Posterior cingulate gyrus (tissue), 11 donors: ENCODE measurements at places on chromosomes 1 and 21.

DNA sequence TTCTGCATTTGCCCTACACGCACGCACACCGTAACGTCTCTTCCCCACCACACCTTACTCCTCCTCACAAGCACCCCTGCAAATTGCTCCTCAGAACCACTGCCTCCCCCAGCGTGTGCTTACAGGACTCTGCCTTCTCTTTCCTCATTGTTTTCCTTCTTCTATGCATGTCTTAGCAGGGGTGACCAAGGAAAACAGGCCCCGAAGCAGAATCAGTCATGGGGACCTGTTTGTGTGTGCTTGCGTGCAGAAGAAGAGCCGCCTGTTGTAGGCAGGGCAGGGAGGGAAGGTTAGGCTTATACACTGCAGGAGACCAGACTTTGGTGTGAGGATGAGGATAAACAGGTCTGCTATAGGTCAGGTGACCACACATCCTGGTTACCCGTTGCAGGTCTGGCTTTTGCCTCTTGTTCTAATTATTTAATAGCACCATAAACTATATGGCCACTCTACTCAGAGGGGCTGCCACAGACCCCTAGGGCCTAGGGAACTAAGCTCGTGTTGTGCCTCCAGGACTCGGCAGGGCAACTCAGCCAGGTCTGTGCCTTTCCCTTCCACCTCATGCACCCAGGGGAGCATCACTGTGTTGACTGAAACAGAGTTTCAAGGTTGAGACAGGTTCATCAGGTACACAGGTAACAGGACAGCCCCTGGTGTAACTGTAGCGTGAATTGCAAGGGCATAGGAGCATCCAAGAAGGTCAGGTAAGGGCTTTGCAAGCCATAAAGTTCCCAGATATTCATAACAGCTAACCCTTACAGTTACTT, 60.8 kb upstream of the EPS8L3 start:
- DNase-seq = no peak

- peak; percentile 38 for DNase-seq
Observed at GRCh38 chr1:151993734-151994496, at the start of gene S100A10. TSS of gene S100A10 (minus strand) at chr1:151993859. CDS start at chr1:151986230, 7,629 bp downstream.

DNA sequence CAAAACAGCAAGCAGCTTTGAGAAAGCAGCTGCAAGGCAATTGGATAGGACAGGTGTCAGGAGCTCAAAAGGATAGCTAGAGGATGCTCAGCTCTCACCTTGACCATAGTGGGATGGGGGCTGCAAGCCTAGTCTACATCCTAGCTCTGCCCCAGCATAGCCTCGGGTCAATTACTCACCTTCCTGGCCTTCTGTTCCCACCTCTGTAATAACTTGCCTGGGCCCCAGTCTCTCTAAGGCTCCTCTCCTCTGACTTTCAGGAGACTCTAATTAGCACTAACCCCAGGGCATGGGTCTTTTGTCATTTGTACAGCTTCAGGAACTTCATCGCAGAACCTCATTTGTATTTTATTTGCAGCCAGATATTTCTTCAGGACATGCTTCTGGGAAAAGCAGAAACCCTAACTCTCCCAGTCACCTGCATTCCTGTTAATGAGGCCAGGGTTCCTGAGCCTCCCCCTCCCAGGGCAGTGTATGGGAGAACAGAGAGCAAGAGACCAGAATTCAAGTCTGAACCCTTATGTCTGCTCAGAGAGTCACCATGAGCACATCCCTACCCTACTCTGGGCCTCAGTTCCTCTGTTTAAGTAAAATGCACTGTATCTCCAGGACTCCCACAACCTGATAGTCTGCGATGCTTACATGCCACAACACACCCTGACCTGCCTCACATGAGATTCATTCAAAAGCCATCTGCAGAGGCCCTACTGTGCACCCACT, 108.1 kb downstream of the MATN1 start:
- DNase-seq = no peak

DNA sequence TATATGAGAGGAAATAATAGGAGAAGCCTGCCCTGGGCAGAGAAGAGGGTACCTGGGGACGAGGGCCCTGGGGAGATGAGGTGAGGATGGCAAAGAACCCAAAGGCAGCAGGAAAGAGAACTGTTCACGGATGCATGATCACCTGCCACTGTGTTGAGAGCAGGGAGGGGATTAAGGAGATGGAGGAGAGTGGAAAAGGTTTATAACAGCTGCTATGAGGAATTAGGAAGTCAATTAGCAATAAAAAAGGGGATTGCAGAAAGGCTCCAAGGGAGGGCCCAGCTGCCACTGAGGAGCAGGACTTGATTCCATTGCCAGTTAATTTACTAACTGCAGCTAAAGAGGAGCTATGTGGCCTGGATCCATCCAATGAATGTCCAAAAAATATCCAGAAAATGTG, 61.1 kb downstream of the GFI1 start:
- no peak for DNase-seq

- DNase-seq = no peak
Observed at GRCh38 chr1:64608005-64608650, 136.7 kb upstream of the RAVER2 start.

DNA sequence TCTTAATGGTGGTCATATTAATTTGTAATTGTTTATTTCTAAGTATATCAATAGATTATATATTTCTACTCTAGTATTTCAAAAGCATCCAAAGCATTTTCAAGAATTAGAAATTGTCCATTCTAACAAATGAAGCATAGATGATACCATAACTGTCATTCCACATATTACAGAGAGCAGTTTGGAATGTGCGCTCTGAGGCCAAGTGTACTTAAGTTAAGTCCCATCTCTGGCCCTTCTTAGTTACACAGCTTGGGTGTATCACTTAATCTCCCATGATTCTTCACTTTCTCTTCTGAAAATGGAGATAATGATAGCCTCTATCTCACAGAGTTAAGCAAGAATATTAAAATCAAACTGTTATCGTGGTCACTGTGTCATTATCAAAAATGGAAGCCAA, 281.1 kb downstream of the MRPL39 start:
- no peak for DNase-seq

- no peak for DNase-seq
Observed at GRCh38 chr1:17011092-17011438, 663 bp downstream of the ATP13A2 start.

DNA sequence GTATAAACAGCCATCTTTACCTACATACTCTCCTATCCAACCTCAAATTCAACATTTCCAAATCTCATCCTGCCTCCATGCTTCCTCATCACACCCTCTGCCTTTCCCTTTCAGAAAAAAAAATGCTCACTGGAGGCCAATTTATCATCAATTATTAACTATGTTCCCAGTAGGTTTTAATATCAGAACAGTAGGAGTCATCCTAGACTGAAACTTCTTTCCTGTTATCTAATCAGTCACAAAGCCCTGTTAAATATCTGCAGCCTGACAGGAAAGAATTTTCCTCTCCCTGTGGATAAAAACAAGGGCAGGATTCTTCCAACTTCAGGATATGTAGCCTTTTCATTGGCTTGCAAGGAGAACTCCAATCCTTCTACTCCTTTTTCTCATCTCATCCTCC, 28.4 kb downstream of the EGLN1 start:
- no peak for DNase-seq

- peak; percentile 7 for DNase-seq
Observed at GRCh38 chr1:228287541-228288425, 79.9 kb downstream of the OBSCN start.

DNA sequence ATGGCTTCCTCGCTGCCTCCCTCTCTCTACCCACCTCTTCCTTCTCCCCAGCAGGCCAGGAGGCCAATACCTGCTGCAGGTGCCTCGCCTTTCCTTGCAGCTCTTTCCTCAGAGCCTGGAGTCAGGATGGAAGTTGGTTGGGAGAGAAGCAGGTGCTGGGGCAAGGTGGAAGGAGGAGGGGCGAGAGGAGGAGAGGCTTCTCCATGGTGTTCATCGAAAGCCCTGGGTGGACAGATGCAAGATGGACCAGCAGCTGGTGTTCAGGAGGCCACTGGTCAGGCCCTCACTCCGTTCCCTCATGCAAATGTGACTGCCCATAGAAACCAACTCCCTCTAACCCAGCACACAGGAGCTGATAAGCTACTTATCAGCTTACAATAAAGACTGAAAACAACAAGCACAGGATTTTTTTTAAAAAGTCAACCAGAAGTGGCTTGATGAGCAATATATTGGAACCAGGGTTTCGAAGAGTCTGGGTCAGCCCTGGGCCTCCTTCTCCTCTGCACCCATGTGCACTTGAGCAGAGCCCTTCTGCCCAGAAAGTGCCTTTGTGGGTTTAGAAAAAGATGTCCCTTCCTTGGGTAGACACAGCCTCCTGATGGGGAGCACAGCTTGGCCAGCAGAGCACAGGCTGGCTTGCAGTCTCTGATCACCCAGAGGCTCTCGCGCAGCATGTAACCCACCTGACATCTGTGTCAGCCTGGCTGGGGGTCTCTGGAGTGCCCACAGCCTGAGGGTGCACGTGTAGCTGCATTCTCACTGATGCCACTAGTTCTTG, 16.6 kb upstream of the GSTM4 start:
- no peak for DNase-seq

DNA sequence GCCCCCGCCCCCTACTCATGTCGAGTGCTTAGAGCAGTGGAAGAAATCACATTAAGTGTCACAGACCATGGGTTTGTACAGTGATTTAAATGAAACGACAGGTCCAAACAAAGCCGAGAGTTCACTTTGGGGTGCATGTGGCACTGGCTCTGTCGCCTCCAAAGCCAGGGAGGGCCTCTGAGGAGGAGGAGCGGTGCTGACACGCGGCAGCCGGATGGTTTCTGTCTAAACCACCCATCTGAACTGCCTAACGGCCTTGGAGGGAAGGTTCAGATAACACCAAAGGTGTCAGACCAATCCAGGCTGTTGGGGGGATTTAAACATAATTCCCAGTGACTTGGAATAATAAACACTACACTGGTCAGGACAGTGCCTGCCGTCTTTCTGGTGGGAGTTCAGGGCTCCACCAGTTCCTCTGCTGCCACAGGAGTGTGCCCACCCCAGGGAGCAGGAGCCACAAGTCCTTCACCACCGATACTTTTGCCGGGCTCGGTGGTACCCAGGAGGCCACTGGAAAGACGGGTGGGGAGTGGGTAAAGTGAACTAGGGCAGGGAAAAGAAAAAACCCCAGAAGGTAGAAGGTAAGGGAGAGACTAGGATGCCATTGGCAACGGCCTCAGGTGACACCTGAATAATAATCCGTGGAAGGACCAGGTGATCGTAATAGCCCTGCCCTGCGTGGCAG, 78.2 kb downstream of the SLC66A1 start:
- DNase-seq = no peak

GRCh38 chr1:203425663-203425975, 50.0 kb upstream of the PRELP start:
- no peak for DNase-seq

DNA sequence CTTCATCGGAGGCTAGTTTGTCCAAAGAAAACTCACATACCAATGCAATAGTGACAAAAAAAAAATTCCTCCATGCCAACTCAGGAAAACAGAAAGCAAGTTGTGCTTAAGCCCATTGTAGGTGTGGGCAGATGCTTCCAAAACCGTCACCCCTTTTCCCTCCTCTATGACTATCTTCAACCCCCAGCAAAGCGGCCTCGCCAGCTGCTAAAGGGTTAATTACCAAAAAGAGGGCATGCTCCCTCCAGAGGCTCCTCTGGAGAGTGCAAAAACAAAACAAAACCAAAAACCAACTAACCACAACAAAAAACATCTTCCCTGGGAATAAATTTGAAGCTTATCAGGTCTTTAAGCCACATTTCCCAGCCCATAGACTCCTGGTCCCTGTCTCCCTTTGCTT, 1.2 kb downstream of the LMOD1 start:
- DNase-seq = no peak

DNA sequence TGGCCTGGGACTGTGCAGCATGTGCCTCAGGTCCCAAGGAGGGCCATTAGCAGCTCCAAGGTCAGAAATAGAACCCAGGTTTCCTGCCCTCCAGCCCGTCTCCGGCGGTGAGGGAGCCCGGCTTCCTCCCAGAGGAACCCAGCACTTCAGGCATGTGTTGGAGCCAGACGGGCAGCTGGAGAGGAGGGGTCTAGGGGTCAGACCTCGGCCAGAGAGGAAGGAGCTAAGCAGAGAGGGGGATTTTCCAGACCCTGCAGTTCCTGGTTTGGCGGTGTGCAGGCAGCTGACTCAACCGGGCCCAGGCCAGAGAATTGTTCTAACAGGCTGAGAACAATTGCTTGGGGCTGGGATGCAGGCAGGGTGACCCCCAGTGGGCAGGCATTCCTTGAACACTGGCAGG, 37.1 kb downstream of the HSPG2 start:
- DNase-seq = no peak

GRCh38 chr21:31777857-31778256, 45.9 kb upstream of the SCAF4 start:
- DNase-seq = no peak

GRCh38 chr1:185487936-185488335, 170.9 kb upstream of the IVNS1ABP start:
- no peak for DNase-seq

DNA sequence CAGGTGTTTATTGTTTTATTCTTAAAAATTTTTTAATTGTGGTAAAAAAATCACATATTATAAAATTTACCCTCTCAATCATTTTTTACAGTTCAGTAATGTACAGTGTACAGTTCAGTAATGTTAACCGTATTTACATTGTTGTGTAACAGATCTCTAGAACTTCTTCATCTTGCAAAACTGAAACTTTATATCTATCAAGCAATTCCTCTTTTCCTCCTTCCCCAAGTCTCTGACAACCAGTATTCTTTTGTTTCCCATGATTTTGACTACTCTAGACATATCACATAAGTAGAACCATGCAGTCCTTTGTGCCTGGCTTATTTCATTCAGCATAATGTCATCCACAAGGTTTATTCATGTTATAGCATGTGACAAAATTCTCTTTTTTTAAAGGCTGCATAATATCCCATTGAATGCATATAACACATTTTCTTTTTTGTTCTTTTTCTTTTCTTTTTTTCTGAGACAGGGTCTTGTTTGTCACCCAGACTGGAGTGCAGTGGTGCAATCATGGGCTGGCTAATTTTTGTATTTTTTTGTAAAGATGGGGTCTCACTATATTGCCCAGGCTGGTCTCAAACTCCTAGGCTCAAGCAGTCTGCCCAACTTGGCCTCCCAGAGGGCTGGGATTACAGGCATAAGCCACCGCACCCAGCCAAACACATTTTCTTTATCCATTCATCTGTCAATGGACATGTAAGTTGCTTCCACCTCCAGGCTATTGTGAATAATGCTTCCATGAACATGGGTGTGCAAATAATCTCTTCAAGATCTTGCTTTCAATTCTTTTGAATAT, 17.2 kb upstream of the RCSD1 start:
- DNase-seq = no peak

GRCh38 chr1:206809504-206810084, 37.3 kb upstream of the IL10 start:
- no peak for DNase-seq

- DNase-seq = no peak
Observed at GRCh38 chr1:24470592-24470991, 32.0 kb upstream of the RCAN3 start.

GRCh38 chr1:243270097-243270864, 14.4 kb downstream of the SDCCAG8 start:
- no peak for DNase-seq

GRCh38 chr1:183776731-183777130, 28.2 kb upstream of the RGL1 start:
- no peak for DNase-seq
